Dermis blood vessel endothelial cell (primary cell): ENCODE measurements at places on chromosomes 13 and 19.

DNA sequence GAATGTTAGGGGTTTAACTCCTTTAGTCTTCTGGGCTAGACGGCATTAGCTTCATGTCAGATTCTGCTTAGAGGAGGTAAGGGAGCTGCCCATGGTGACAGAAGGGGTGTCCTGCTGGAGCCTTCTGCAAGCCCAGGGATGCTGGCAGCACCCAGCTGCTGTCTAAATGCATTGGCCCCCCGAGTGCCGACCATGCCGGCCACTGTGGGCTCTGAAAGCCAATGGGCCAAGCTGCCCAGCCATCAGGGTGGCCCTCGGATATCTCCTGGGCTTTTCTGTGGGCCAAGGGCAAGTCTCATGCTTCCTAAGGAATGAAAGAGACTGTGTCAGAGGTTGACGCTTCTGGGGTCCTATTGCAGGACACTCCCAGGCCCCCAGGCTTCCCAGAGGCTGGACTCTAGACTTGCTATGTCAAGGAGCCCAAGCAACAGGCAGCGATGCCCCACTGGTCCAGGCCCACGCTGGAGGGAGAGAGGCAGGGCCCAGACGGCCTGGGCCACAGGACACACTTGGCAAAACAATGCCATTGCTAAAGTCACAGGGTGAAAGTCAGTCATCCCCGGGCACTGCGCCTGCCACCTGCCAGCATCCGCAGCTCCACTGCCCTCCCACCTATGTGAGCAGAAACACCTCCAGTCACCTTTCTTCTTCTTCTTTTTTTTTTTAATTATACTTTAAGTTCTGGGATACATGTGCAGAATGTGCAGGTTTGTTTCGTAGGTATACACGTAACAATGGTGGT lies 160.2 kb upstream of the GPR12 start:
- DNase-seq: no peak

DNA sequence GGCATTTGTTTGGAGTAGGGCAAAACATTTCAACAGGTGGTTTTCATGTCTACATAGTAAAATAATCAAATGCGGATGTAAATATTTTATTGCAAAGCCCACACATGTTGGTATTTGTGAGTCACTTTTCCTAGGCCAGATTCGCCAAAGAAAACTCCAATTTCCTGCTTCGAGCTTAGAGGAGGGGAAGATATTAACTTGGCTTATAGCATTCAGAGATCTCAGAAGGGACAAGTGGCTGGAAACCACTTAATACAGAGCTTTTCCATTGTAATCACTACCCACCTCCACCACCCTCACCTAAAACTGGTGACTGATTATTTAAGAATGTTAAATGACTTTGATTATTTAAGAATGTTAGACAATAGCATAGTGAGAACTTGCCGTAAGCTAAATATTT lies 530.6 kb upstream of the SPRY2 start:
- peak; percentile 93 for DNase-seq

DNA sequence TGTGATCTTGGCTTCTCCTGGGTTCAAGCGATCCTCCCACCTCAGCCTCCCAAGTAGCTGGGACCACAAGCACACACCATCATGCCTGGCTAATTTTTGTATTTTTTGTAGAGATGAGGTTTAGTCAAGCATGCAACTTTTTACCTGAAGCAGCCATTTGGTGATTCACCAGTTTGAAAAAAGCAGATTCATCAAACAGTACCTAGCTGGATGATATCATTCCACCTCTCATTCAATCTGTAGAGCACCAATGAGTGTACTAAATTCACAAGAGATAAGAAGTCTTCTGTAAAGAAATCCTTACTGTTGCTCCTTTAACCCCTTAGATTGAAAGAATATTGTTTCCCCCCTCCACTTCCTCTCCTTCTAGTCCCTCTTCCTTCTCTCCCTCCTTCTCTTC lies 261.1 kb upstream of the RFC3 start:
- peak; percentile 8 for DNase-seq

DNA sequence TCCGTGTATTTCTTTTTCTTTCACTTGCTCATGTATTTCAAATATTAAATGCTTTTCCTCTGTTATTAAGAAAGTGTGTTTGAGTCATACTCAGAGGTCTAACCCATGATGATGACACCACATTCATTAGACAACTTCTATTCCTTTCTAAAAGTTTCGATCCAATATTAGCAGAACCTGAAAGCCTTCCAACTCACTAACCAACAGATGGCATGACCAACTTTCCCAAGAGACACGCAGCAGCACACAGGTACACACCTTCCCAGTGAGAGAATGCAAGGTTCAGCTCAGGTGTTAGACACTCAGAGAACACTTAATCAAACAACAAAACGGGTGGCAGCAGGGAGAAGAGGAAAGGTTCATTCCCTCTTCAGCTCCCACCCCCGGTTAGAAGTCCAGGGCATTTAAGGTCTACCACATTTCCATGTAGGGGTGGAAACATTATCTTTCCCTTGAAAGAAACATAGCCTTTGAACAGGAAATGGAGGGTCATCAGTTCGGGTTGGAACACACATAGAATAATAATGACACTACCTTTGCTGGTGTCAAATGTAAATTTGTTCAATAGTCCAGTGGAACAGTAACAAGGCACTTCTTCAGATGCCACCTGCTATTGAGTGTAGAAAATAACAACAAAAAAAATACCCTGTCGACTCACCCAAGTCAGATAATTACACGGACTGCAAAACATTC lies 404.2 kb downstream of the COG6 start:
- DNase-seq: no peak

DNA sequence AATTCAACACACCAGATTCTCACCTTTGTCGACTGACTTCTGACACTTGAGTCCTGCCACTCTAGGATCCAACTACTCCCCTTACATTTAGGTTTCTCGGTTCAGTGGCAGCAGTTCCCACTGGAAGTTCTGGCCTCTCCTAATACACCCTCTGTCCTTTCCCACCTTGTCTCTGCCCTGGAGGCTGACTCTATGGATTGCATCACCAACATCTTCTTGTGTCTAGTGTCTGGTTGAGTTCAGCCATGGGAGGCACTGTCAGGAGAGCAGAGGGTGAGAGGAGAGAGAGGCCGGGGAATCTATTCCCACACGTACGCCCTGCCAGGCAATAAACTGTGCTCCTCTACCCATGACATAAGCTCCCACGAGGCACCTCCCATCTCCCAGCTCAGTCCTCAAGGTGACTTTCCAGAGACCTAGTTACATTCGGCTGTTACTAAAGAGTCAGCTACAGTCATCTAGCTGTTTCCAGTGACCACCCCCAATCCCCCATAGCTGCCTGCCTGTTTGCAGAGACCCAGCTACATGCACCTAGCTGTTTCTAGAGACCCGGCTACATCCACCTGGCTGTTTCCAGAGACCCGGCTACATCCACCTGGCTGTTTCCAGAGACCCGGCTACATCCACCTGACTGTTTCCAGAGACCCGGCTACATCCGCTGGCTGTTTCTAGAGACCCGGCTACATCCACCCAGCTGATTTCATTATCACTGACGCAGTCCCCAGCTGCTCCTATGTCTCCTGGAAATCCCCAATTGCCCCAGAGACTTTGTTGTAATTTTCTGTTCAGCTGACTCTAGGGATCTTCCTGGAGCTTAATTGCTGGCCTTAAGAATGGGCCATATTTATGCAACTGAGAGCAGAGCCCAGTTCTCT lies 8.1 kb upstream of the LILRB4 start:
- no peak for DNase-seq

GRCh38 chr13:98217597-98217996 lies 40.5 kb upstream of the RNF113B start:
- DNase-seq: no peak

- peak; percentile 36 for DNase-seq
These were observed 29.7 kb downstream of the GPX4 start for GRCh38 chr19:1133471-1133929.

DNA sequence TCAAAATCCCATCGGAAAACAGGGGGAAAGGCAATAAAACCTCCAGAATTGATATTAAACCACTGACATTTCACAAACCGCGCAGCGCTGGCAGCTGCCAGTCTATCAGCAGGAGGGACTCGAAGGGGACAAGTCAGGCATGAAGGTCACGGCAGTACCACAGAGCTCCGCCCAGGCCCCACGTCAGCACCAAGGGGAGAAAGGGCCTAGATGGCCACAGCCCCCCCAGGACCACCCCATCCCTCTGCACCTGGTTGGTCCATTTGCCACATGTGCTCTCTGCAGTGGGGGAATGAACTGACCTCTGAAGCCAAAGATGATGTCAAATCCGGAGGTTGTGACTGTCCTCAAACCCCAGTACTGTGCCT lies 9.5 kb upstream of the VSTM2B start:
- no peak for DNase-seq

- no peak for DNase-seq
These were observed 401.2 kb downstream of the SPRY2 start for GRCh38 chr13:79939689-79940088.

- DNase-seq: no peak
These were observed 1345.0 kb upstream of the SLC10A2 start for GRCh38 chr13:104411141-104411765.

DNA sequence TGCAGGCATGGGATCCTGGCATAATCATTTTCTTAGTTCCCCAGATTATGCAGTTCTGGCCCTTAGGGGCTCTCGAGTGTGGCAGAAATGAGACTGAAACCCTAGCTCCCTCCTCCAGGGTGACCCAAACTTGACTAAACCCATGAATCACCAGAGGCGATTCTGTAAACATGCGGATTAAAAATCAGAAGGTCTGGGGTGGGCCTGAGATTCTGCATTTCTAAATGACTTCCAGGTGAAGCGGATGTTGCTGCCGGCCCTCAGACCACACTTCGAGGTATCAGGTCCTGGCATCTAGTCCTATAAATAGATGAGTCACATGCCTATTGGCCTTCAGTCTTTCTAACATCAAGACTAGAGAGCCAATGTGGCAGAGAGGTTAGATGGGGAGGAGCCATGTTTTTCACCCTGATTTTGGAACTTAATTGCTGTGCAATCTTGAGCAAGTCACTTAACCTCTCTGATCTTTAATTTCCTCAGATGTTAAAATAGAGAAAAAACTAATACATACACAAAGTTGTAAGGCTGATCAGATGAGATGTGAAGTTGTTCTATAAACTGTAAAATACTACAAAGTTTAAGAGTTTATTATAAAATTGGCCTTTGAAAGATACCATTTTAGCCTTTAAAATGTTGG lies 431.2 kb downstream of the FOXO1 start:
- no peak for DNase-seq

- no peak for DNase-seq
These were observed 5.9 kb downstream of the HCN2 start for GRCh38 chr19:595326-596262.

DNA sequence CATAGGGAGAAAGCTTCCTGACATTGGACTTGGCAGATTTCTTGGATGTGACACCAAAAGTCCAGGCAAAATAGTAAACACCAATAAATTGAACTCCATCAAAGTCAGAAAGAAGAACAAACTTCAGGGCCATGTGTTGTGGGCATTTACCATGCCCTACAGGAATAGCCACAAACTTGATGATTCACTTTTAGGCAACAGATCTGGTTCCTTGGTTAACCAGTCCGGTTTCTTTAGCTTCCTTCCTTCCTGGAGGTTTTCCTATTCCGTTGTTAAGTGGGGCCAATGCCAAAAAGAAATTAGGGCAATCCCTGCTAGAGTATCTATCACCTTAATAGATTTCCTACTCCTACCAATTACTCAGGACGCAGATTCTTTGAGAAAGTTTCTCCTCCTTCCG lies 25.2 kb downstream of the IGFL1 start:
- no peak for DNase-seq

- DNase-seq: peak; percentile 41
These were observed 2.4 kb downstream of the TIMM13 start for GRCh38 chr19:2424686-2425621.

DNA sequence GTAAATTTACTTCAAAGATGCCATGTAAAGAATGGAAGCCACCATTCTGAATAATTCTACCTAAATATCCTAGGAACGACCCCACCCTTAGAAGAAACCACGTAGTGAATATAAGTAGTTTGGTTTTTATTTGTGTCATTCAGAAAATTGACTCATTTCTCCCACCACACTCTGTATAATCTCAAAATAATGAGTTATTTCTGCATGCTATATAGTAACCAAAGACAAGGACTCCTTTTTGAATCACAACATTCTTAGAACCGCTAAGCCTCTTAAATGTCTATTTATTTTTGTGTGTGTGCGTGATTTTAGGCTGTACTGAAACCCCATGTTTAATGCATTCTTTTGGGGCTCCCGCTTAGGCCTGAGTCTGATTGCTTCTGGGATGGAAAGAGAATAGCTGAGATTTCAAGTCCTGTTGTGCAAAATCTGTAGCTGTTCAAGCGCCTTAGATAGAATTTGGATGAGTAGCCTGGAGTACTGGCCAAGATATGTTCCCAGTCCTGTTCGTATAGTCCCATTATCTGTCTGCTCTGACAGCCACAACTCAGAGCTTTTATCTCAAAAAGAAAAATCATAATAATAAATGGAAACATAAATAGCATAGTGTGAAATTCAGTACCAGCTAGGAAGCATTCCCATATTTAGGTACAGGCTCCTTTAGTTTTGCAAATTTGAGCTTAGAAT lies 532.4 kb upstream of the NBEA start:
- no peak for DNase-seq

DNA sequence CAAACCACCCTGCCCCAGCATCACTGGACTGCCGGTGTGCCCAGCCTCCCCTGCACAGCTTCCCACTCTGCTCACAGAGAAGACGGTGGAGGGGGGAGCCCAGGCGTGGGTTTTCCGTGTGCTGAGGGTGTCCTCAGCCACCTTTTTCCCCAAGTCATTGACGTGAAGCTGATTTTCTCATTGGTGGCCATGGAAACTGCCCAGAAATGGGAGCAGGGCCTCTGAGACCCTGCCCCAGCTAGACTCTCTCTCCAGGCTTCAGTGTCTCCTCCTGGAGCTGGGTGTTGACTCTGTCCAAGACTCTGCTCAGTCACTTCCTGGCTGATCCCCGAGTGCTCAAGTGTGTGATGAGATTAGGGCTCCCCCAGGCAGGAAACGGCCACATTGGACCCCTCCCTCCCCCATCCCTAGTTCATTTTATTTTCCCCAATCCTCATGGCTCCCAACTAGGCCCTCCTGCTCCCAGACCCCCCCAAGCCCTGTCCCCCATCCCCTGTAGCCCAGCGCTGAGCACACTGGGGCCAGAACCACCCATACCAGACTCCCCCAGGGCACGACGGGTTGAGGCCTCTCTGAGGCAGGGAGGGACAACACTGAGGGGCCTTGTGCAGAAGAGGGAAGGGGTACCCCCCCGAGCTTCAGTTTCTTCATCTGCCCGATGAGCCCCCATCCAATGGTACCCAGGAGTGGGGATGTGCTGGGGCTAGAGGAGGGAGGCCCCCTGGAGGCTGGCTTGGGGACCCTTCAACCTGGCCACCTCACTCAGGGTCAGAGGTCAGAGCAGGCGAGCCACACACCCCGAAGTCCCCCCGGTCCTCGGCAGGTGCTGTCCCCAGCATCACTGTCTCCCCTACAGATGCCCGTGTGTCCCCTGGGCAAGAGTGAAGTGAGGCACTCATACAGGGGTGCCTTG lies 1.2 kb upstream of the F2RL3 start:
- peak; percentile 31 for DNase-seq

- DNase-seq: no peak
These were observed 572.7 kb downstream of the FGF9 start for GRCh38 chr13:22243469-22244163.
